ENCODE measurements at places on chromosomes 13 and 19. TPM values are rescaled to one million over a fixed set of nuclear protein-coding genes. Genes with fewer than 3 reads are reported as not detected.

DNA sequence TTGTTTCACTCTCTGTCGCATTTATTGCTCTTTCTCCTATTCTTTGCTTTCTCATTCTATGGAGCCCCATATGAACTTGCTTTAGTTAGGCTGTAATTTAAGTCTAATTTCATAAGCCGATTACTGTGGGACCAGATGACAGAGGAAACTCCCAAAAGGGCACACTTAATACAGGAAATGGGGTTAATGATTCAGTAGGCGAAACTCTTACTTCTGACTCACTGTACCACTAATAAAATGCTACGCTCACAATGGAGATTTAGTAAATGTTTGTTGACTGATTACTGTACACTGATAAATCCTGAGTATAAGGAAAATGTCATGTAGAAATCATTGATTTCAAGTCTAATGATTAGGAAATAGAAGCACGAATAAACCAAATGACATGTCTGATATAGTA is 276.4 kb downstream of the KLF5 start:
- DNase-seq: no peak

DNA sequence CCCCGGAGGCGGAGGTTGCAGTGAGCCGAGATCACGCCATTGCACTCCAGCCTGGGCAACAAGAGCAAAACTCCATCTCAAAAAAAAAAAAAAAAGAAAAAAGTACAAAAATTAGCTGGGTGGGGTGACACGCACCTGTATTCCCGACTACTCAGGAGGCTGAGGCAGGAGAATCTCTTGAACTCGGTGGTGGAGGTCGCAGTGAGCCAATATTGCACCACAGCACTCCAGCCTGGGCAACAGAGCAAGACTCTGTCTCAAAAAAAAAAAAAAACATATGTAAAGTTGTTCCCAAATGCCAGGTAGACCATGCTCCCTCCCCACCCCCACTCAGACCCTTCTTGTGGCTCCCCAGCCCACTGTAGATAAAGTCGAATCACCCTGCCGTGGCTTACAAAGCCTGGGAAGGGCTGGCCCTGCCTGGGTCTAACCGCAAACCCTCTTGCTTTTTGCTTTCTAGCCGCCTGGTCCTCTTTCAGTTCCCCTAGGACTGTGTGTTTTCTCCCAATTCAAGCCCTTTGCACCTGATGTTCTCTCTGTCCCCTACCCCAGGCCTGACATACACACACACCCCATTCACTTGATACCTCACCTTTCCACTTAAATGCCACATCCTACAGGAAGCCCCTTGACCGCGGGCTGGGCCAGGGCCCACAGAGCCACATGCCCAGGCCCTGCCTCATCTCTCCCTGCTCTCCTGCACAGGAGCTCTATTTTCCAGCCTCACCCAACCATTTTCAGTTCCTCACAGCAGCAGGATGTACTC is 34.4 kb downstream of the MAP4K1 start:
- DNase-seq: no peak

- no peak for DNase-seq
Measured at GRCh38 chr13:95117092-95117491, 184.2 kb downstream of the ABCC4 start.

The ZNF610 gene
- polyA plus RNA-seq: 12.7 TPM

GRCh38 chr13:50334115-50334778 is 319.0 kb downstream of the KCNRG start:
- DNase-seq: no peak

GRCh38 chr13:21949818-21950429 is 279.1 kb downstream of the FGF9 start:
- no peak for DNase-seq

GRCh38 chr13:77779552-77780272 is 82.2 kb downstream of the SLAIN1 start:
- DNase-seq: peak; percentile 51

- no peak for DNase-seq
Measured at GRCh38 chr19:7216373-7216902, 77.8 kb downstream of the INSR start.

The SYNE4 gene
- 13.5 TPM for polyA plus RNA-seq

The TRPC4 gene
- polyA plus RNA-seq: 4.3 TPM

- no peak for DNase-seq
Measured at GRCh38 chr19:55647732-55648584, at the start of gene CCDC106. Gene CCDC106, plus strand, starts transcription at chr19:55648212. Its CDS starts 835 bp downstream, at chr19:55649047.

The ZNF98 gene
- 3.9 TPM for polyA plus RNA-seq

The NLRP7 gene
- polyA plus RNA-seq: not detected

DNA sequence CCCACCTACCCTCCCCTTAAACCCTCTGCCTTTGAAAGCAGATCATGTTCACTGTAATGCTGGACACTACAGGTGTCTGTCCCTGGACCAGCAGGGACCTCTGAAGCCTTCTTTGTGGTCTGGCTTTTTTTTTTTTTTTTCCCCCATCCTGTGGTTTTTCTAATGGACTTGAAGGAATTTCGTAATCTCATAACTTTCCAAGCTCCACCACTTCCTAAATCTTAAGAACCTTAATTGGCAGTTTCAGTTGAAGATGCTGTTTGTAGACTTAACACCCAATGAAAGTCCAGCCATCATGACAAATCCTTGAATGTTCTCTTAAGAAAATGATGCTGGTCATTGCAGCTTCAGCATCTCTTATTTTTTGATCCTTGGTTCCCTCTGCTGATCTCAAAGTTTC is 45.0 kb upstream of the LRCH1 start:
- no peak for DNase-seq

DNA sequence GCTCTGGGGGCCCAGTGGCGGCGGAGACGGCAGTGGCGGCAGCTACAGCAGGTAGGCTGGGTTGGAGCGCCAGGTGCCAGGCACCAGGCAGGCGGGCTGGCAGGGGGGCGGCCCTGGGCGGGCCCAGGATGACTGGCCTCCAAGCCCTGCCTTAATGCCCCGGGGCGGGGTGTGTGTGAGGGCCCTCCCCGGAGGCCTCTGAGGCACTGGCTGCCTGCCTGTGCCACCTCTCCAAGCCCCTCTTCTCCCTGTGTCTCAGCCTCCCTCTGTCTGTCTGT is at the start of gene KLK11:
Gene KLK11 (minus strand): TSS at position 63 of the 278 bp plus-strand sequence. CDS start 985 bp downstream, outside the sequence.
- no peak for DNase-seq

DNA sequence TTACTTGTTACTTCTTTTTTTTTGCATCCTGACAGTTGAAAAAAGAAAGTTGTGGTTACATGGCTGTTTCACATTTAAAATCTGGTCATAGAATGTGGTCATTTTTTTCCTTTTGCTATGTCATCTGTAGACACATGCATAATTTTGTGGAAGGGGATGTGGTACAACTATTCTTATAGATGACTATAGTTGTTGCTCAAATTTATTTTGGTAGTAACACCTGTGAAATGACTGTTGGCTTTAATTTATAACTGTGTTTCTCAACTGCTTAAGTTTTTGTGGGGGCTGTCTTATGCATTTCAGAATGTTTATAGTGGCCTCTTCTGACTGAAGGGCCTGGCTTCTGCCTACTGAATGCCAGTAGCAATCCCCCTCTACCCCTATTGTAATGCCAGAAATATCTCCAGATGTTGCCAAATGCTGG is 130.5 kb downstream of the PAN3 start:
- no peak for DNase-seq

The WTIP gene
- 33.0 TPM for polyA plus RNA-seq

- DNase-seq: no peak
Measured at GRCh38 chr19:33653684-33654083, 31.9 kb downstream of the CHST8 start.
